H1 (cell line): ENCODE measurements at places on chromosomes 13 and 19. TPM values are rescaled to one million over a fixed set of nuclear protein-coding genes. Genes with fewer than 3 reads are reported as not detected.

DNA sequence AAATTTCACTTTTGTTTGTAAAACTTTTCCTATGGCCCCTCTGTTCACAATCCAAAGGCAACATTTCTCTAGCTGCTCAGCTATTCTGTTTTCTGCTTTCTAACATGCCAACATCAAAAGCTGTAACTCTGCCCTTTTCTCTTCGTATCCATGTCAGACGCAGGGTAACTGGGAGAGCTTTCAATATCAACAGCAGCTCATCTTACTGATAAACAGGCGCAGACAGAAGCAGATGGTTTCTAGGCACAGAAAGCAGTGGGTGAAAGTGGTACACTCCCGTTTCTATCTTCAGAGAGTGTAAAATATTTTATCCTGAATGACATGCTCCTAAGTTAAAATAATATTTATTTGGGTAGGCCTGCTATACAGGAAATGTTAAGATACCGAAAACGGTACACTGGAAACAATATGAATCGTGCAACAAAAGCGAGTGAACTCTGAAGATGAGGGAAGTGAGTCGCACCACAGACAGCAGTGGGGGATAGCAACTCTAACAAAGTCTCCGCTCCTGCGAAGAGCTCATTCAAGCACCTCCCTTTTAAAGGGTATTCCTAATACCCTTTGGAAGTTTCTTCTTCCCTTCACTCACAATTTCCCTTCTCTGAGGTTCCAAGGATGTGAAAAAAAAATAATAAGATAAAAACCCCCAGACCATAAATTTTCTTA, 798.3 kb downstream of the GPC5 start:
- no peak for DNase-seq

GRCh38 chr13:114164053-114164452, 15.0 kb upstream of the CFAP97D2 start:
- no peak for DNase-seq

DNA sequence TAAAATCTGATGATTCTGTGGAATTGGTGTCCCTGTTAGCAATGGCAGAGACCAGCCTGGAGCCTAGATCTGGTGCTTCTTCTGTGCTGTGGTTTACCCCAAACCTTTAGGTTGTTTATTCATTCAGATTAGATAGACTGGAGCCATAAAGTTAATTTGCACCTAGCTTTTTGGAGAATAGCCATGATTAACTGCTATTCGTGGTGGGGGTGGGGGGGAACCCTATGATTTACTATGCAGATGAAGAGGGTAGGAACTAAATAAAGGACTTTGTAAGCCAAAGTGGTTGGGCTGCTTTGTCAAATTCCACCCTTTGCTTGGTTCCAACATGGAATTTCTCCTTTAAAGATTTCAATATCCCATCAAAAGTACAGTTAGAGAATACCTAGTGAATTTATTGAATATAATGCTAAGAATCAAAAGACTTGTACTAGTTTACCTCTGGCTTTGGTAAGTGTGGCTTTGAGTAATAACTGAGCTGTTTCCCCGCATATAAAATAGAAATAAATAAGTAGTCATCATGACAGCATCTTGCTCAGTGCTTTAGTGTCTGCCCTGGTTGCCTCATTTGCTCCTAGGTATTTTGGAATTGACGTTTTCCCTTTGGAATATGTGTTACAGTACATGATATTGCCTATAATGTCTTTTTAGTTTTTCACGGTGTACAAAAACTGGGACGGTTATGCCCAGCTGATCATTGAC, 27.6 kb downstream of the SKA3 start:
- DNase-seq, result no peak

GRCh38 chr13:50531917-50532899, 311.3 kb downstream of the DLEU7 start:
- DNase-seq, result no peak

GRCh38 chr19:40750874-40751537, at the start of gene SNRPA:
TSS of gene SNRPA (plus strand) at chr19:40751203. CDS start at chr19:40751409, 206 bp downstream.
- DNase-seq, result peak; percentile 97

The TEX30 gene
- total RNA-seq, result 8.5 and 10.3 TPM in 2 replicates

The ZNF726 gene
- not detected in 2 replicates for total RNA-seq

The SLC25A41 gene
- 0.77 TPM in 1 of 2 replicates, not detected in the other for total RNA-seq

The PRDX2 gene
- total RNA-seq, result 380 and 404 TPM in 2 replicates

The IFNL1 gene
- total RNA-seq, result not detected in 2 replicates

The TPM4 gene
- total RNA-seq, result 348 and 359 TPM in 2 replicates
